ENCODE measurements at places on chromosomes 1 and 21.

DNA sequence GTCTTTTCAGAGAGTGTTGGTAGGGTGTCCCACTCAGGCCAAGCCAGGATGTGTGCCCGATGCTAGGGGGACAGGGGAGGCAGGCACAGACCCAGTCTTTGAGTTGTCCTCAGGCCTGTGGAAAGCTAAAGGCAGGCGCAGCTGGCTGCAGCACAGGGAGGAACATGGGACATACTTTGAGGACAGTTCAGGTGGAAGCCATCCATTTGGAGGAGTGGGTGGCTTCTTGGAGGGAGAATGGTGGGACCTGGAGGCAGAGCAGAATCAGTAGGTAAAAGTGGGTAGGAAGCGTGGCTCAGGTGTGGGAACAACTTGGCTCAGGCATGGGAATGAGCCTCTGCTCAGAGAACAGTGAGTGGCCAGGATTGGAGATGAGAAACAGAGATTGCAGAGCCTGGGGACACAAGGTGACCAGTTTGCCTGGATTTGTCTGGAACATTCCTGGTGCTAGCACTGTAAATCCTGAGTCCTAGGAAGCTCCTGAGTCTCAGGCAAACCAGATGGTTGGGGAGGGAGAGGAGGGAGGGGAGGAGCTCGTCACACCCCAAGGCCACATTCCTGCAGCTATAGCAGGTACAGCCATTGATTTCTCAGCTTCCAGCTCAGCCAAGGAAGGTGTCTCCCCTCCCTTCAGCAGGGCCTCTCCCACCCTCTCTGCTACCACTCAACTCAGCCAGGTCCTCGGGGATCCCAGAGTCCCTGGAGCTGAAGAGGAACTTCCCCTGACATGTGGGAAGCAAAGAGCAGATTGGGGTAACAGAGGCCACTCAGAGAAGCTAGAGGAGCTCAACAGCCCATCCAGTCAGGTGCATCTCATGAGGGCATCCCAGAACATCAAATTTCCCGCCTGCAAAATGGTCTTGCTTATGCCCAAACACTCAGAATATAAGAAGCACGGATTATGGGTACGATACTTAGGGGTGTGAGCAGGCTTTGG, 65.2 kb upstream of the TINAGL1 start:
- DNase-seq: no peak

DNA sequence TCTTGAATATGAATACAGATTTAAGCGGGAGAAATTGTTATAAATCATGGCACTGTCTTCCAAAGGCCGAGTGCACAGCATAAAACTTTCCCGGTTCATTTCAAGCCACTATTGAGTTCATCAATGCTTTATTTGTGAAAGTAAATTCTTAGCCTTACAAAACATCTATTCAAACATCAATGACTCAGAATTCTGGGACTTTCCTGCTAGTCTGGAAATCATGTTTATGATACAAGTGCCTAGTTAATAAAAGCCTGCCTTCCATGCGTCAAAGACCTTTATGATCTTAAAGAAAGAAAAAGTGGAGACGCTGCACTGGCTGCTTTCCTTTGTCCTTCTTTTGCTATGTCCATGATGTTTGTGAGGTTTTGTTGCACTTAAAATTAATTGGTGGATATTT, 137.7 kb downstream of the SETD4 start:
- DNase-seq: no peak

DNA sequence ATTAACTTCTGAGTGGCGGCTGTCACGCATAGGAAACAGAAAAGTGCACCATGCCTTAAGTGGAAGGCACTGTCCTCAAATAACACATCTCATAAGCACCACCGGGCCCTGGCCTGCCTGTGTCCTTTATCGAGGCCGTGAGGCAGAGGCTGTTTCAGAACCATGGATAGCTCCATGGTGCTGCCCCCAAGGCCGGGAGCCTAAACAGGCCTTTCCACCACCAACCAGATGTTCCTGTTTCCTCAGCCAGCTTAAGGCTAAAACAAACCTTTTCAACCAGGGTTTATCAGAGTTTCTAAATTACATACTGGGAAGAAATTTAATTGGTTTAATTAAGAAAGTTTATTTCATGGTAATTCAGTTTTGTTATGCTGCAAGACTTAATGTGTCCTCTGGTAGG, 114.4 kb downstream of the DMRTA2 start:
- DNase-seq: peak; percentile 56

DNA sequence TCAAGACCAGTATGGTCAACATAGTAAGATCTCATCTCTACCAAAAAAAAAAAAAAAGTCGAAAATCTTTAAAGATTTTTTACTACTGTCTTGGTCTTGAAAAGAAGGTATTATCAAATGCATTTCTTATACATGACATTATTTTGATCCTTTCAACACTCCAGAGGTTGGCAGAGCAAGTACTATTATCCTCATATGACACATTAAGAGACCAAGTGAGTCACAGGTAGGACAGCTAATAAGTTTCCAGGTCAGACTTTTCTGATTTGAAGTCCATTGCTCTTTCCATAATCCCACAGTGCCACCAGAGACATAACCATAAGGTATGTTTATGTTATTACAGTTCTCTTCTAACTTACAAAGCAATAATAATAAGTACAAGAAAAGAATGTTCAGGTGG, 15.2 kb downstream of the DBT start:
- DNase-seq: no peak

DNA sequence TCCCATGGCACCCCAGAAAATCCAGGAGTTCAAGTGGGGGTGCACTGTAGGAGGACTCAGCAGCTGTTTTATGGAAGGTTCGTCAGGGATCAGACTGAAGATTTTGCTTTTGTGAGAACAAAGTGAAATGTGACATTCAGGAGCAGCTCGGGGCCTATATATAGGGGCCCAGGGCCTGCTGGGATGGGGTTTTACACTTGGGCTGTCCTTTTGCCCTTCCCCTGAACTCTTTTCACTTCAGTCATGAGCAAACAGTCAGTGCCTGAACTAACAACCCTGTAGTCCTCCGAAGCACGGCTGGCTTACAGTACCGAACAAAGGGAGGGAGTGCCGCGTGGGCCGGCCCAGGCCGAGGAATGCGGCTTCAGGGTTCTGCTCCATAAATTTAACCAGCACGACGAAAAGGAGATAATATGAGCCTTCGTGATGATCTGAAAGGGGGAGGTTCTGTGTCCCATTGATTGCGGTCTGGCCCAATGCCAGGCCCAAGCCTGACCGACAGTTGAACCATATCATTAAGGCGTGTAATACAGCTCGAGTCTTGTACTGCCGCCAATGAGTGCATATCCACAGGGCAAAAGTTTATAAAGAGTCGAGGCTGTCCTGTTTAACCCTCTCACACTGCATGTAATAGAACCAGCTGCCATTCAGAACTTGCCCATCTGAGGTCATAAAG, 139.9 kb downstream of the DHRS3 start:
- peak; percentile 97 for DNase-seq

DNA sequence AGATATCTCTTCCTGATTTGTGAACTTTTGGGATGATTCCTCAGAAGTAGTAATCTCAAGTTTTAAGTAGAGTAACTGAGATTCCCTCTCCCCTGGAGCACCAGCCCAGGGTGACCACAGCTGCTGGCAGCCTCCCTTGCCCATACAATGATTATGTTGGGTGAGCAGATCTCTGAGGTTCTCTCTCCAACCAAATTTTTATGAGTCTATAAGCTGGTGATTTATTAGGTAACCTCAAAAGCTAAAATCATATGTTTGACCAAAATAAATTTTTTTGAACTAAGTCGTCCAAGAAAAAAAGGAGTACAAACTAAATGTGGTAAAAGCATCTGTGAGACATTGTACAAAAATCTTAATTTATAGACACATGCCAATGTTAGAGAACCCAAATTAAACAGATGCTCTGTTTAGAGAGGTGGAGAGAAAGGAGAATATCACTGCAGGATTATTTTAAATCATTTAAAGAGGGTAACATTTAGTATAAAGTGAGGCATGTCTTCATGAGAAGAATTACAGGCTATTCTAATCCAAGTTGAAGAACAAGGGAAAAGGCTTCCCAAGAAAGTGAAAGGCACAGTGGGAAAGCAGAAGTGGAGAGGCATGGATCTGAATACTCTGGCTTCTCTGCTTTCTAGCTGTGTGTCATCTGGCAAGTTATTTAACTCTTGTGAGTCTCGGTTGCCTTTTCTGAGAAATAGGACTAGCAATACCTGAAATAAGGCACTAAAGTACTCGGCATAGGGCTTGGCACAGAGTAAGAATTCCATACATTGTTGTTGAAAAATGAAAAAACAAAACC, 2.5 kb downstream of the AKNAD1 start:
- no peak for DNase-seq

GRCh38 chr1:161166669-161167548, 683 bp downstream of the PPOX start:
- no peak for DNase-seq

GRCh38 chr1:217917281-217917887, 286.2 kb downstream of the SPATA17 start:
- DNase-seq: no peak

- peak; percentile 19 for DNase-seq
Measured at GRCh38 chr1:25922971-25923552, 16.8 kb upstream of the STMN1 start.

DNA sequence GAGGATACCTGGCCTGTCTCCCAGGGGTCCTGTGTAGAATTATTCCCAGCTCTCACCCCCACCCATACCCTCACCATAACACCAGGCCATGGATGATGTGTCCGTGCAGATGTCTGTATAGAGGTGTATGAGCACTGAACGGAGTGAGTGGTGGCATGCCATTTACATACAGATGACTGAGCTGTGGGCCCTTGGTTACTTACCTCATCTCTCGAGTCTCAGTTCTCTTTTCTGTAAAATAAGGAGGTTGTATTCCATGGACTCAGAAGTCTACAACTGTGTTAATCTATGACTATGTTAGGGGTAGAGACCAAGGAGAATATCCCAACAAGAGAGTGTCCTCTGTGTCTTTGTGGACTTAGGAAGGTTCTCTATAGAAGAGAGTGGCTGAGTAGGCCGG, 65.6 kb upstream of the CD1D start:
- no peak for DNase-seq

DNA sequence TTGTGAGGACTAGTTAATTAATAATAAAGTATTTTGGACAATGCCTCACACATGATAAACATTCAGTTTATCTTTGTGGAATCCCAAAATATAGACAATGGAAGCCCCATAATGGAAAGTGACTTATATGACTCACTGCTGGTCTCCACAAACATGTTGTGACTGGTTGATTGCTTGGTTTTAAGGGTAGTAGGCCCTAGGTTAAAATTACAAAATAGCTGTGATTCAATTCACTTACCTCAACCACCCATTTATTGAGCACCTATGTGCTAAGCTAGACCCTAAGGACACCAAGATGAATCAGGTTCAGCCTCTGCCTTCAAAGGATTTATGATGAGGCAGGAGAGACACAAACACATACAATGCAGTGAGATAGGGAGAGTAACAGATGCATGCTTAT, 42.4 kb downstream of the KANK4 start:
- DNase-seq: no peak

- DNase-seq: peak; percentile 83
Measured at GRCh38 chr1:212288615-212289014, 3.4 kb downstream of the PPP2R5A start.

- peak; percentile 56 for DNase-seq
Measured at GRCh38 chr1:51622455-51622913, 5.6 kb downstream of the OSBPL9 start.

DNA sequence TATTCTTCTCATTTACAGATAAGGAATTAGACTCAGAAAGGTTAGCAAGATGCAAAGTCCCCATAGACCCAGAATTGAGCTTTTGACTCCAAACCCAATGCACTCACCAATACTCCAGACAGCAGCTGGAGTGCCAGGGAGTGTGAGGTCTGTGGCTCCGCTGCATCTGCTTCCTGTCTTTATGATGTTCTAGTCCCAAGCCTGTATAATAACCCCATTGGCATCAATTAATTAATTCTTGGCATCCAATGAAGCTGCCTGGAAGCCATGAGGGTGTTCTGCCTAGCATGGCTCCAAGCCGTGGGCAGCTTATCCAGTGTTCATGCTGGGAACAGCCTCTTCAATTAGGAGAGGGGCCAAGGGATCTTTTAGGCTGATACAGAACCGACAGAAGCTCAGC, 188.7 kb downstream of the GIPC2 start:
- no peak for DNase-seq
